Activated CD4-positive, alpha-beta T cell treated with anti-CD3 and anti-CD28 coated beads, Interleukin-2, amount 10 ng/mL, durations not matched to agents 24 days and 14 days (primary cell): ENCODE measurements at places on chromosomes 3 and 15. TPM values are rescaled to one million over a fixed set of nuclear protein-coding genes. Genes with fewer than 3 reads are reported as not detected.
A peak's percentile ranks its signal among the peaks of the same experiment; 100 is the strongest.

The UCN2 gene
- total RNA-seq: not detected in 2 replicates

DNA sequence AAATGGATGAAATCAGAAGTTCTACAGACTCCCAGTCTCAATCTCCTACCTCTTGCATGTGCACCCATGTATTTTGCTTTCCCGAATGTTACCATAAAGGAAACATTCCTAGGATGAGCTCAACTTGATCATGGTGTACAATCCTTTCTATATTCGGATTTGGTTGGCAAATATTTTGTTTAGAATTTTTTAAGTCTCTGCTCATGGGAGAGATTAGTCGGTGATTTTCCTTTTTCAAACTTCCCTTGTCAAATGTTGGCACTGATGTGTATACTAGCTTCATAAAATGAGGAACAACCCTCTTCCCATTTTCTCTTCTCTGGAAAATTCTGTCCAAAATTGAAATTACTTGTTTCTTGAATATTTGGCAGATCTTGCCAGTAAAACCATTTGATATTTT lies 317.6 kb upstream of the RASGRP1 start:
- no peak overlapping the region for H3K4me3 ChIP-seq
- H3K27ac ChIP-seq: no peak overlapping the region
- no peak for DNase-seq
- peaks cover 11% of the 10 kb centered on the region for H3K27me3 ChIP-seq

The SLC22A14 gene
- not detected in 2 replicates for total RNA-seq

The REC114 gene
- not detected in 2 replicates for total RNA-seq

- no peak for DNase-seq
- H3K27me3 ChIP-seq: peaks cover 21% of the 10 kb centered on the region
- H3K4me3 ChIP-seq: no peak overlapping the region
- no peaks in the 10 kb centered on the region for H3K4me1 ChIP-seq
These were observed 32.2 kb upstream of the GUCA1C start for GRCh38 chr3:108985844-108986243.

The THSD4 gene
- total RNA-seq: not detected in 2 replicates

DNA sequence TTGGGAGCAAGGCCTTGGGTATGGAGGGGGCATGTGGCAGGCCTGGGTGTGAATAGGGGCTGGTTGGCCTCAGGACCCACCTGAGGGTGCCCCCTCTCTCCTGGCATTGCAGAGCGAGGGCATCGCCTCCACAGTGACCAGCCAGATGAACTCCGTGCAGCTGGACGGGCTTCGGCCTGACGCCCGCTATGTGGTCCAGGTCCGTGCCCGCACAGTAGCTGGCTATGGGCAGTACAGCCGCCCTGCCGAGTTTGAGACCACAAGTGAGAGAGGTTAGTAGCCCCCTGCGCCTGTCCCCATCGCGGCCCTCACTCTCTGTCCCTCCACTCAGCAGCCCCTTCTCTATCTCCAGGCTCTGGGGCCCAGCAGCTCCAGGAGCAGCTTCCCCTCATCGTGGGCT lies 16.0 kb downstream of the EPHB3 start:
- H3K27ac ChIP-seq: no peak overlapping the region
- H3K27me3 ChIP-seq: peaks cover 12% of the 10 kb centered on the region
- no peaks in the 10 kb centered on the region for H3K4me1 ChIP-seq
- H3K36me3 ChIP-seq: no peaks in the 10 kb centered on the region
- no peak for DNase-seq

- H3K27me3 ChIP-seq: no peaks in the 10 kb centered on the region
- DNase-seq: no peak
- peaks cover 9% of the 10 kb centered on the region for H3K4me1 ChIP-seq
- peaks cover 35% of the 10 kb centered on the region for H3K36me3 ChIP-seq
- H3K4me3 ChIP-seq: peak overlapping the region; percentile 34
- H3K27ac ChIP-seq: peak overlapping the region; percentile 53
These were observed 30.7 kb downstream of the NBEAL2 start for GRCh38 chr3:47010111-47010712.

GRCh38 chr3:196700801-196701200 lies 11.2 kb downstream of the CEP19 start:
- peaks cover 3% of the 10 kb centered on the region for H3K27me3 ChIP-seq
- H3K36me3 ChIP-seq: no peaks in the 10 kb centered on the region

DNA sequence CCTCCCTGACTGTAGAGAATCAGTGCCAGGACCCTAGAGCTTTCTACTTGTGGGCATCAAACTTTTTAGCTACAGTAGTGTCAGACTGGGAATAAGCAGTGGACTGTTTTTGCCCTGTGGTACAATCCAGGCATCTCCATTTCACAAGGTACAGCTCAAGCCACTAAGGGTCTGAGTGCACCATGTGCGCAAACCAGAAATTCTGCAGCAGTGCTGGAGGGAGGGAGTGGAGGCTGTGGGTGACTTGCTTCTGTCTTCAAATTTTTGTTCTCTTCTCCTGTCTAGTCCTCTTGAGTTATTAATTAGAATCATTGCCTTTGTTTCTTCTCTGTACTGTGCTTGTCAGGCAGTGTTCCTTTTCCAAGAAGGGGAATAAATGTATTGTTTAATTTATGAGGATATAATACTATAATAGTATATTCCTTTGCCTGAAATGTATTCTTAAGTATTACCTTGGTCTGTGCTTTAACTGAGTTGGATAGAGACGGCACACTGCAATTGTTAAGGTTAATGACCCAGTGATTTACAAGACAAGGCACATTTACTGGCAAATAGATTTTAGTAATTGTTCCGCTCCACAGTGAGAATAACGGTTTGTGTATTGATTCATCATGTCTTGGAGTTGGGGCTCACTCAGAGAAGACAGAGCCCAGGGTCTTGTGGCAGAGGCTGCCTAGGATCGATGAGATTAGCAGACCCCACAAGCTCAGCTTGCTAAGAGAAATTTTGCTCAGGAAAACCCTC lies 390.6 kb upstream of the CFAP20DC start:
- DNase-seq: no peak
- H3K36me3 ChIP-seq: peaks cover under 1% of the 10 kb centered on the region
- H3K4me3 ChIP-seq: no peak overlapping the region
- peaks cover 28% of the 10 kb centered on the region for H3K4me1 ChIP-seq
- H3K27ac ChIP-seq: no peak overlapping the region

DNA sequence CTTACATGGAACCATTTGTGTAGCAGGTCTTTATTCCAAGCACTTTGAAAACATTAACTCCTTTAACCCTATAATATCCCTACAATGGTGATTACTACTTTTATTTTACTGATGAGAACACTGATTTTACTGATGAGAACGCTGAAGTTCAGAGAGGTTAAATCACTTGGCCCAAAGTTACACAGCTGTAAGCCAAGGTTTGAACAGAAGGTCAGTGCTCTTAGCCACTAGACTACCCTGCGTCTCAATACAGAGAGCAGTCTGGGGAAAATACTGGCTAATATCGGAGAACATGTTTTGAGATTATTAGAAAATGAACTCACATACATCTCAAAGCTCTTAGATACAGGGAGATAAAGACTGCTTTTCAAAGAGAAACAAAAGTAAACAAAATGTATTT lies 827.2 kb downstream of the FHIT start:
- no peak for DNase-seq
- H3K27me3 ChIP-seq: no peaks in the 10 kb centered on the region
- H3K4me1 ChIP-seq: no peaks in the 10 kb centered on the region
- H3K27ac ChIP-seq: no peak overlapping the region
- no peak overlapping the region for H3K4me3 ChIP-seq
- peaks cover 3% of the 10 kb centered on the region for H3K36me3 ChIP-seq

The GCNT3 gene
- not detected in 2 replicates for total RNA-seq

DNA sequence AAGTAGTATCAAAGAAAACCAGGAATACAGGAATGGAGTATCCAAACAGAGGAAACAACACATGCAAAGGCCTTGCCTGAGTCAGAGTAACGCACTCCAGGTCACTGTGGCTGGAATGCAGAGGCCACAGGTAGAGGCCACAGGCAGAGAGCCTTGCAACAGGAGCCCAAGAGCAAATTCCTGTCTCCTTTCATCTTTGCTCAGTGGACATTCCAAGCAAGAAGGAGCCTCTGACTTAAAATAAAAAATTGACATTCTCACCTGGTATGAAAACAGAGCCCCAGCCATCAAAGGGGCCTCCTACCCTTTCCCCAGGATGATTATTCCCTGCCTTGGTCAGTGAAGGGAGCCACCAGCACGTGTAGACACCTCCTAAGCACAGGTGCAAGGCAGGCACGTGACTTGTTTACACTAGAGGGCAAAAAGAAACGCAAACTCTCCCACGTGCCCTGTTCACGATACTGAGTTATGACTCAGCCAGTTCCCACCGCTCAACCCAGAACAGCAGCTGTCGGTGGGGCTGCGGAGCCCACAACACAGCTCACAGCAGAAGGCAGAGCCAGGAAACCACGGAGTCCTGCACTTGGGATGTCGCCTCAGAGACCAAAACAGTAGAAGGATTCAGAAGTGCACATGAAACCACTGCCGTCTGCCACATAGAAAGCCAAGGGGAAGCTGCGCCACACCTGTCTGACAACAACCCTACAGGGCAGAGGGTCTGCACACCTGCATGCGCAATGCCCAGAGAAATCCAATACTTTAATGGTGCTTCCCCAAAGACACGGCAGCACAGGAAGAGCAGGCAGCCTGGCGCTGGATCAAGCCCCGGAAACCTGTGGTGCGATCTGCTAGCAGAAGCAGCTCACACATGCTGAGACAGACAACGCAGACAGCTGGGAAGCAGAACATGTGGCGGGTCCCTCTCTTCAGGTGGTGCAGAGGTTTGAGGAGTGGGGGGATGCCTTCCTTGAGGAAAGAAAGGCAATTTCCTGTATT lies 52.1 kb downstream of the ITGB5 start:
- peaks cover 48% of the 10 kb centered on the region for H3K27me3 ChIP-seq
- H3K4me3 ChIP-seq: peak overlapping the region; percentile 69
- no peaks in the 10 kb centered on the region for H3K36me3 ChIP-seq
- H3K4me1 ChIP-seq: peaks cover 9% of the 10 kb centered on the region

The SEMA3B gene
- 0.45 and 0.82 TPM in 2 replicates for total RNA-seq
